ENCODE measurements at places on chromosomes 3 and 15.

DNA sequence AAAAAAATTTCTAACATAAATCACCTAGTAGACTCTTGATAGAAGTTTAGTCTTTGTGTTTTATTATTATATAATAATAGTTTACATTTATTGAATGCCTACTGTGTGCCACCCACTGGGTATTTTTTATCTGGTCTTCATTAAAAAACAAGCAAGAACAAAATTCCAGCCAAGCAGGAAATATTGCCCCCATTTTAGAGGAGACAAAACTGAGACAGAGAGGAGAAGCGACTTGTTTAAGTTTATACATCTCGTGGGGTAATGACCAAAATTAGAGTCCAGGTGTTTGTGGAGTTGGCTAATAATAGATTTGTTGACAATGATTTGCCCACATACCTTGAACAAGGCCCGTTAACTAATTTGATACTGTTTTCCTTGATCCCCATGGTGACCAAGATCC, 33.1 kb upstream of the FBXL22 start:
- no peak for DNase-seq

GRCh38 chr3:29606416-29606815, 325.5 kb downstream of the RBMS3 start:
- DNase-seq, result no peak

- DNase-seq, result no peak
Observed at GRCh38 chr3:72432246-72432645, 416.0 kb downstream of the SHQ1 start.

DNA sequence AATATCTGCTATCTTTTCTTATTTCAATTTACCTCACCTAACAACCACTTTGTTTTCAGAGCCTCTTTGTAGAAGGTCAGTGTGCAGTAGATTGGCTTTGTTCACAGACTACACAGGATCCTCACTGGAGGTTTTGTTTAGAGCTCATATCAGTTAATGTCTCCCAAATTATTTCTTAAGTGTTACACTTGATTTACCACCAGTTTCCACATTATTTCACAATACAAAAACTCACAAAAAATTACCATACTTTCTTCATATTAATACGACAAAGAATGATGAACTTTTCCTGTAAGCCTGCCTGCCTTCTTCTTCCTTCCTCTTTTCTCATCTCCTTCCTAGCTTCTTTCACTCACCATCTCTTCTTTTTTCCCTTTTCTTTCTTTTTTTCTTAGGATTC, 133.3 kb downstream of the ALCAM start:
- no peak for DNase-seq
